ENCODE measurements at places on chromosomes 5 and 9. TPM values are rescaled to one million over a fixed set of nuclear protein-coding genes. Genes with fewer than 3 reads are reported as not detected.

DNA sequence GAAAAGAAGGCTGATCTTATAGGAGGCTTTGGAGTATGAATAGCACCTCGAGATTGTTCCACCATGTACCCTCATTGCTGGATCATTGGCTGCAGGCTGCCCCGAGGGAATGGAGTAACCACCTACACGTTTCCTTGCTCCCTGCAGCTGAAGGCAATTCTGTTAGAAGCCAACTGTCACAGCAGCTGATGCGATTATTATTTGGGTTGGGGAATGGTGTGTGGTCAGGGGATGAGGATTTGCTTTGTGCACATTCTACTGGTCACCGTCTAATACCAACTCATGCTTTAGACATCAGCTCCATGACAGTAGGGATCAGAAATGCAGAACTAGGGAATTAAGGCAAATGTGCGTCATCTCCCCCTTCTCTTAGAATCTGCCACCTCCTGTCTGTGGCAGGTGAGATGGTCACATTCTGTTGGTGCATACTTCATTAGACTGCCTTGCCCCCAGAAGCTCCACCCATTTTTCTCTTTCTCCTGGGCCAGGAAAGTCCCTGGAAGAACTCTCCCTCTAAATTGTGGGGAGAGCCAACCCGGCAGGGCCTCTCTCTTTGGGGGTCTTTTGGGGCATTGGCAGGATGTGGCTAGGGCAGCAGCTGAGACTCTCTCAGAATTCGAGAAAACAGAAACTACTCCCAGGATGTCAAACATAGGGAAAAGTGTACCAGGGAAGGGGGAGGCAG lies 32.8 kb downstream of the NEUROG1 start:
- no peak for DNase-seq

NDUFAF2 gene
- total RNA-seq = 16.0 TPM

- no peak for DNase-seq
Measured at GRCh38 chr5:14487897-14488570, 93.6 kb upstream of the OTULINL start.

- DNase-seq = no peak
Measured at GRCh38 chr5:22678886-22679285, 174.3 kb downstream of the CDH12 start.

DNA sequence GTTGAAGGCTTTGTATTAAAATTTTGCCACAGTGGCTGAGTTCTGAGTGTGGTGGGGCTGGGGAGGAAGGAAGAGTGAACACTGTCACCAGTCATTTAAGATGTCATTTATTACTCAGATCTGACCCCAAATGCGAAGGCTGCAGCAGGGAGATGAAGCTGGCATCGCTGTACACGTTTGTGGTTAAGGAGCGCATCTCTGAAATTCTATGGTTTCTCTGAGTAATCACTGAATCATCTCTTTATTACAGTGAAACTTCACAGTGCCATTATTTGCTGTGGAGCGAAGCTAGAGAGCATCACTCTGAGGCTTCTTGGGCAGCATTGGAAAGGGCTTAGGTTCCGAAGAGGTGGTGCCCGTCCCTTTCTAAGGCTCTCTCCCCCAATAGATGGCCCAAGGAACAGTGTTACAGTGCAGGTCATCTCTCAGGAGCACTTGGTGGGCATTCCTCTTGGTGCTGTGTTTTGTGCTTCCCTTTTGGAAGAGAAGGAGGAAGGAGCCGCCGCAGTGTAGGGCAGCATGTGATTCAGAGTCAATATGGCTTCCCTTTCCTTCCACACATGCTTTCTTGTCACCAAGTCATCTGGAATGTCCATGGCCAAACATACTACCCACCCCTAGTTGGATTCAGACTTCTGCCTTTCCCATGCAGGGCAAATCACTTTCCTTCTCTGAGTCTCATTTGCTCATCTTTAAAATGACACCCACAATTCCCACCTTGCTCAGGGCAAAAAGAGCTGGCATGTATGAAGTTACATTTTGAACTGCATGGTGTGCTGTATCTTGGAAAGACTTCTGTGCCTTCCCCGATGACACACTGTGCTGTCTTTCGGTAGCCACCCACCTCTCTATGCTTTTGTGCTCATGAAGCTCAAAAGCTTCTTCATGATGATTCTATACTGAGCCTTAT lies 9.3 kb upstream of the TEX48 start:
- DNase-seq = no peak

DNA sequence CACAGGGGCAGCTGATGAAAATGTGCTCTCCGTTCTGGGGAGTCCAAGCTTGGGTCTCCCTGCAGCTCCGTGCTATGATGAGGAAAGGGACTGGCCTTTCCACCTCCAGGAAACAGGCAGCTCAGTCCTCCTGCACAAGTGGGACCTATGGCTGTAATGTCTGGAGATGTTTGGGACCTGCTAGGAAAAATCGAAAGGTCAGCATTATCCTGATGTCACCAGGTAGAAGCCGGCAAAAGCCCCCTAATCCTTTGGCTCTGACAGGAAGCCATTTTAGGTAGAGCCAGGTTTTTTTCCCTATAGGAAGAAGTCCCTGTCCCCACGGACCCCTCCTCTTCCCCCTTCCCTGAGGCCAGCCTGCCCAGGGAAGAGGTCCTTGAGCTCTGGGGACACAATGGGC lies 240.9 kb downstream of the ZSWIM6 start:
- no peak for DNase-seq

- no peak for DNase-seq
Measured at GRCh38 chr9:34689116-34689470, 2.0 kb downstream of the CCL19 start.

DNA sequence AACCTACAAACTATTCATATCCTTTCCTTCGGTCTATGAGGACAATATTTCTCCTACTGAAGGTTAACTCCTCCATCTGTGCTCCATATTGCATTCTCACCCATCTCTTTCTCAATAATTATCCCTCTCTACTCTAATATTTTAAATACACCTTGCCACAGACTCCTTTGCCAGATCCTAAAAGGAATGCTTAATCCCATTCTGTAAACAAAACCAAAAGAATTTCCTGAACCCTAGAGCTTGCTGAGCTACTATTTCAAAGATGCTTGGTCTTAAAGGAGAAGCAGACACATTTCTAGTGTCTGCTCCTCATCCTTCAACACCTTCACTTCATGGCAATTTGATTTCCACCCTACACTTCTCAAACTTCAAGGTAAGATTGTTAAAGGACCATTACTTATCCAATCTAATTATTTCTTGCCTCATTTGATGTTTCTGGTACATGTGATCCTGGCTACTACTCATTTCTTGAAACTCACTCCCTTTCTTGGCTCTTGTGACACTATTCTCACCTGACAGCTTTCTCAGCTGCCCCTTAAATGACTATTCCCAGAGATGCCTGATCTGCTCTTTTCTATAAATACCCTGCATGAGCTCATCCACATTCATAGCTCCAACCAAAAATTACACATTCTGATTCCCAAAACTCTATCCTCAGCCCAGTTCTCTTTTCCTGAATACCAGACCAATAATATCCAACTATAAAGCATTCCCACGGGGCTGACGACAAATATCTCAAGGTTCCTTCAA lies 20.2 kb downstream of the HOMER1 start:
- no peak for DNase-seq

PALM2AKAP2 gene
- total RNA-seq = 0.30 TPM

- no peak for DNase-seq
Measured at GRCh38 chr5:123752552-123753179, 240.7 kb downstream of the CSNK1G3 start.

ECM2 gene
- 4.8 TPM for total RNA-seq

HK3 gene
- 1.0 TPM for total RNA-seq

KCTD16 gene
- total RNA-seq = not detected

XPA gene
- 15.4 TPM for total RNA-seq

GABRA6 gene
- total RNA-seq = not detected

ADCY2 gene
- total RNA-seq = 11.8 TPM

OLFML2A gene
- 21.0 TPM for total RNA-seq

SLC25A2 gene
- 0.57 TPM for total RNA-seq

GRCh38 chr9:16335788-16336580 lies 534.5 kb downstream of the BNC2 start:
- DNase-seq = peak; percentile 88

HAVCR2 gene
- 2.7 TPM for total RNA-seq

PGM5 gene
- total RNA-seq = 6.2 TPM

DNA sequence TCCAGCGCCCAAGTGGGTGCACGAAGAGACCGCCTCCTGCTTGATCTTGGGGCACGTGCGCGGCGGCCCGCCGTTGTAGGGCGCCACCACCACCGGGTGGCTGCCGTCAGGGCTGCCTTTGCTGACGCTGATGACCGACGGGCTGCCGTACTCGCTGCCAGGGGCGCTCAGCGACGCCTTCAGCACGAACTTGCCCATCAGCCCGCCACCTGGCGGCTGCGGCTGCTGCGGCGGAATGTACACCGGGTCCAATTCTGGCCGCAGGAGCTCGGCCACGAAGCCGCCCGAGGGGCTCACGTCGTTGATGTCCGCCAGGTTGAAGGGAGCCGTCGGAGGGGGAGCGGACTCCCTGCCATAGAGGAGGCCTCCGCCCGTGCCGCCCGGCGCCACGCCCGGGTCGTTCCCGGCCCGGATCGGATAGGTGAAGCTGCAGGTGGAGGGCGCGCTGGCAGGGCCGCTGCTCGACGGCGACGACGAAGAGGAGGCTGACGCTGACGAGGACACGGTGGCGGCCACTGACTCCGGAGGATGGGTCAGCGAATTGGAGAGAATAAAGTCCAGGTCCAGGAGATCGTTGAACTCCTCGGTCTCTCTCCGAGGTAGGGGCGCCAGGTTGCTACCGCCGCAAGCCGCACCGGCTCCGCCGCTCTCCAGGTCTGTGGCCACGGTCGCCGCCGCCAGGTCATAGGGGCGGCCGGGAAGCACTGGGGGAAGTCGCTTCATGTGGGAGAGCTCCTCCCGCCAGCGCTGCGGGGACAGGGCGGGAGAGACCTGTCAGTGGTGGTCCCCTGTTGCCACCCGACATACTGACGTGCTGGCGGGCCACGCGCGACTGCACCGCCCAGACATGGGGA lies 1.8 kb downstream of the KLF4 start:
- DNase-seq = peak; percentile 81

DNA sequence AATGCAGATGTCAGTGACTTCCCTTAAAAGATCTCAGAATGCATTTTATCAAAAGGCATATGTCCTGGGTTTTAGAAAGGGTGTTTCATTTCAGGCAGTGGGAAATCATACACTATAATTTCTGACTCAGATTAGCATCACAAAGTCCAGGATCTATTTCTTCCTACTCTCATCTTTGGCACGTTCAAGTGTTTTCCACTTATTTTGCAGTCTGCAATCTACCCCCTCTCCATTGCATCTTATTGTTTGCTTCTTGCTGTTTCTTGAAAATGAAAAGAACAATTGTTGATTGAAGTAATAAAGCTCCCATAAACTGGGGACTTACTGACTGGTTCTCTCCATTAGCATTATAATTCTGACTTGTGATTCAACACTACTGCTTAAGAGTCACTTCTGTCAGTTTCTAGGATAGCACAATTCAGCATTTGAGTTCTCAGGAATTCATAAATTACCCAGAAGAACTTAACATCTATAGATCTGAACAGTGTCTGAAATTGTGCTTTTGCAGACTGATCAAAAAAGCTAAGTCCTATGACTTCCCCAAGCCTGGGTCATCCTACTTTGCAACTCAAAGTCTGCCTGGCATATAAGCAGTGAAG lies 332.9 kb downstream of the RASEF start:
- DNase-seq = no peak

DNA sequence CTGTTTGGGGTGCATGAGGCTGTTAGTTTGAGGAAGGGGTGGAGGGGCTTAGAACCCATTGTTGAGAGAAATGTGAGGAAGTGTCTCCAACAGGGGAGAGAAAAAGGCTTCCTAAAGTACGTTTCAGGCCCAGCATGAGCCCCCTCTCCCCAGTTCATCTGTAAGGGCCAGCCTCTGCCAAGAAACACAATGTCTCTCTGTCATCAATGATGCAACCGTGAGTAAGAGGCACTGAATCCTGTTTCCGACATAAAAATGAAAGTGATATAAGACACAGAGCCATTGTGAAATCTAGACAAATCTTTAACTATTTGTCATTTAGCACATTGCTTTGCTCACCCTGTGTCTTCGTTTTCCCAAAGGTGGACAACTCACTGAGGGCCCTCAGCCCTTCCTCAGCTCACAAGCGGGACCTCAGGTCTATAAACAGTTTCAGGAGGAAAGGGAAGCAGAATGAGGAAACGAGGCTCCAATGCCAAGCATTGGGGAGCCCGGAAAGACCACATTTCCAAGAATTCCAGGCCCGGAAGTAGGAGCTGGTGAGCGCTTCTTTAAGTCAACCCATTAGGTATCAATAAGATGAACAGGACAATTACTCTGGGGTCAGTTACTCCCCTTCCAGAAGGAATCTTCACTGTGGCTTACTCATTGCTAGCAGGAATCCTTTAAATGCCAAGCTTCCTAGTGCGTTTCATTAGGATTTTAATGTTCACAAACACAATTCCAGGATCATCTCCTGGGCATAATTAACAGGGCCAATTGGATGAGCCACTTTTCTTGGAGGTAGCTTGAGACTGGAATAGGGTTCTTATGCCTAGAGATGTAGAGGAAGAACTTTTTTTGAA lies 59.0 kb upstream of the KLF4 start:
- peak; percentile 80 for DNase-seq

GRCh38 chr9:123756484-123757106 lies 173.3 kb downstream of the DENND1A start:
- no peak for DNase-seq

DNA sequence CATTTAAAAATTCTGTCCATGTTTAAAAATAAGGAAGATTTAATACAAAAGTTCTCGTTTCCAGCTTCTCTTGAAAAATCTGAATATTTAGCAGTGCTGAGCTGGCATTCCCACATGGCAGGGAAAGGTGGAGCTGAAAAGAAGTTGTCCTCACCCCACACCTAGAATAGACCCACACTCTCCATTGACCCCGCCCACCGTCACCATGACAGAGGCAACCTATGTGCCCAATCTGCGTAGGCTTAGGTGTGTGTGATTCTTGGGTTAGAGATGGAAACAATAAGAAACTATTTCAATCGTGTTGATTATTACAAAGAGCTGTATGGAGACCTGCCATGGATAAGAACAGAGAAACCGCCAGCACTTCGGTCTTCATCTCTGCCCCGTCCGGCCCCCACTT lies 8.9 kb upstream of the STK32A start:
- DNase-seq = no peak

- DNase-seq = no peak
Measured at GRCh38 chr5:173328844-173329490, 753 bp upstream of the STC2 start.

GRCh38 chr5:122458278-122458872 lies 146.3 kb downstream of the SNCAIP start:
- DNase-seq = no peak

BARHL1 gene
- total RNA-seq = not detected
